Activated CD4-positive, alpha-beta T cell treated with anti-CD3 and anti-CD28 coated beads for 4 hours (primary cell): ENCODE measurements at places on chromosomes 12 and 14.
A peak's percentile ranks its signal among the peaks of the same experiment; 100 is the strongest.

GRCh38 chr14:34711169-34711568 is 3.2 kb downstream of the CFL2 start:
- no peak for DNase-seq

DNA sequence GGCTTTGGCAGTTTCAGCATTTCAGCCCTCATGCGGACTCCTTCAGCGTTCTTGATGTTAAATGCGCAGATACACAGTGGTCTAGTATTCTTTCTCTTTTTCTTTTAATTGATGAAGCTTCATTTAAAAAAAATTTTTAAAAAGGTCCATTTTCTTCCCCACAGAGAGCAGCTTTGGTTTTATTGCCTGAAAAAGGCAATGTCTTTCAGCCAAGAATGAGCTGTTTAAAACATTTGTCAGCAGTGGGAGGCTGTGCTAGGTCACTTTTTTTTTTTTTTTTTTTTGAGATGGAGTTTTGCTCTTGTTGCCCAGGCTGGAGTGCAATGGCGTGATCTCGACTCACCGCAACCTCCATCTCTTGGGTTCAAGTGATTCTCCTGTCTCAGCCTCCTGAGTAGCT is 13.5 kb downstream of the KMT5A start:
- DNase-seq = no peak

- DNase-seq = no peak
These were observed 27.8 kb downstream of the C14orf132 start for GRCh38 chr14:96066976-96067375.

GRCh38 chr12:10457760-10458159 is 4.6 kb upstream of the KLRC1 start:
- DNase-seq = no peak

DNA sequence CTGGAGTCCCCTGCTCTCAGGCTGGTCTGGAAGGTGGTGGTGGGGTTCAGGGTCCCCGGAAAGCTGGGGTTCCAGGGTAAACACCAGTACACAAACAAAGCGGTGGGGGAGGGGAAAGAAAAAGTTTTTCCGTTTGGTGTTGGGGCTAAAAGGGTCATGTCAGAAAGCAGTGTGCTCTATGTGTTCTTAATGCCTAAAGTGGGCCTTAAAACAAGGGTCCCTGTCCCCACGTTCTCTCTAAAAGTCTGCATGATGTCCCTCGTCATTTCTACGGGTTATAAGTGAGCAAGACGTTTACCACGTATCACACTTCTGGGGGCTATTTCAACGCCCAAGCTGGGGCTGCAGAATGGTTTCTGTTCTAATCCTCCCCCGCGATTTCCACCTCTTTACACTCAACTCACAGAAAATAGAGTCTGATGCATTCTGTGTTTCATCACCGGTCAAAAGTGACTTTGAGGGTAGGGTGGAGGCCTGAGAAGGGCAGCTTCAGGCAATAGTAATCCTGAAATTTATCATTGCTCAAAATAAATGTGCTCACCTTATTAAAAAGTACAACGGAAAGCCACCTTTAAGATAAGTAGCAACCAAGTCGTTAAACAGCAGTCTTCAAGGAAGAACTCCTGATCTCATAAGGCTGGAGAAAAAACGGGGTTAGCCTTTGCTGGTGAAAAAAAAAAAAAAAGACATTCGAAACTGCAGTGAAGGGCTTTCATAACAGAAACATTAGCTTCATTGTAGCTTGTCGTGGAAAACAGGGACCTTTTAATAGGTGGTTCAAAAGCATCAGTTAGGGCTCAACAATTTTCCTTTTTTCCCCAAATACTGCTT is 63.9 kb upstream of the PTGR2 start:
- peak; percentile 49 for DNase-seq

DNA sequence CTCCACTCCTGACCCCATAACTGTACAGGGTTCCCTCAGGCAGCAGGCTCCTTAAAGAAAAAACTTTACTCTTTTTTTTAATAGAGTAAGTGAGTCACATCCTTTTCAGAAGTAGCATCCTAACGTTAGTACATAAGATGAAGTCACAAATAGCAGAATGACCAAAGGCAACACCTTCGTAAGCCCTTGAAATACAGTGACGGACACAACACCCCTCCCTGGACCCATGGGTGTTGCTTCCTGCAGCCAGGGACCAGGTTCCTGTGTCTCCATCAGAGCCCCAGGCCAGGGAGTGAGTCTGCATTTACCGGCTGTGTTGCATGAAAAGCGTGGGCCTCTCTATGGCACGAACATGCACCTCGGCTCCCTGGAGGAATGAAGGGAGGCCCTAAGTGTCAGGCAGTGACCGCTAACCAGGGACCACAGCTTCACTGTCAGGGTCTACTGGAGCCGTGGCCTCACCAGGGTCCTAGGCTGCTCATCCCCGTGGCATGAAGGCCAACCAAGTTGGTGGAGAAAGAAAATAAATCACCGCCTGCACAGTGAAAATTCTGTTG is 340.0 kb upstream of the SFSWAP start:
- no peak for DNase-seq

DNA sequence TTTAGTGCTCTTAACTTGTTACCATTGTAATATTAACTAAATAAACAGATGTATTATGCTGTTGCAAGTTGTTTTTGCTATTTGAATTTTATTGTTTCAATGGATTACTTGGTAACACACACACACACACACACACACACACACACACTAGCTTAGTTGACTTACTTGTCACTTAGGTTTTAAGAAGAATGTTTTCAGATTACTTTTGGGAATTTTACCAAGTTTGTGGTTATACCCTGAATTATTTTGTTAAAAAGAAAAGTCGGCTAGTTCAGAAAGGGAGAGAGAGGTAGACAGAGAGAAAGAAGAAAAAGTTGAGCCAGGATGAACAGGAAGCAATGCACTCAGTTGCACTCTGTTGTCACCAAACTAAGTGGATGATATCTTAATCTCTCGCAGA is 5.3 kb downstream of the SSTR1 start:
- DNase-seq = no peak

DNA sequence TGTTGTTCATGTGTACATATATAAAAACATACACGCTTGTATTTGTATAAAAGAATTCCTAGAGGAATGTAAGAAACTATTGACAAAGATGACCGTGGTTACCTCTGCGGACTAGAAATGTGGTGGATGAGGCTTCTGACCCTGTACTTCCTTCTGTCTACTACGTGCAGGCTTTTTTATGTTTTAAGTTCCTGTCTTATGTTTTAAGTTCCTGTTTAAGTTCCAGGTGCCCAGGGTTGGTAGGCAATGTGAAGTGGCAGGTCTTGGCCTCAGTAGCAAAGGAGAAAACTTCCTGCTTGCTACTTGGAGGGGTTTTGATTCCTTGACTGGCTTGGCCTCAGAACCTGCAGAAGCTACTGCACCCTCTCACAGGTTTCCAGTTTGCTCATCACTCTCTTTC is 11.6 kb downstream of the POMT2 start:
- DNase-seq = no peak

- no peak for DNase-seq
These were observed 3.2 kb upstream of the MDP1 start for GRCh38 chr14:24219080-24219479.

- no peak for DNase-seq
These were observed 228.0 kb downstream of the MON2 start for GRCh38 chr12:62694632-62695031.

DNA sequence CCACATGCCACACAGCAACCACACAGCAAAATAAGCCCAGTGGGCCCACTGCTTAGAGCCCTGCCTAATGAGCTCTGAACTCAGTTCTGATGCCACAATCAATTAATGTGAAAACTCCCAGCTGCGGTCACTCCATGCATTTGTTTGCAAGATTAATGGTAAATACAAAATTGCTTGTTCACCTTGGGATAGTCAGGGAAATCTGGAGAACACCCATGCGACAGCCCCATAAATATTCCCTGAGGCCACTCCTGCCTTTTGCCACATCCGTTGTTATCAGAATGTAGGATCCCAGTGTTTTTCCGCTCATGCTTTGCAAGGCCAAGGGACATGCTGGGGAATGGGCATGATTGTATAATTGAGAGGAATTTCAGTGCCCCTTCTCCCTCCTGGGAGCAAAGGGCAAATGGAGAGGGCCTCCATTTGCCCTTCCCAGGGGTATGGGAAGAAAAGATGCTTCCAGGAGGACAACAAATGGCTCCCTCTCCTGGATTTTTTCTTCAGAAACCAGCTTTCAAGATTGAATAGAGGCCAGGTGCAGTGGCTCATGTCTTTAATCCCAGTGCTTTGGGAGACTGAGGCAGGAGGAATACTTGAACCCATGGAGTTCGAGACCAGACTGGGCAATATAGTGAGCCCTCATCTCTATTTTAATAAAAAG is 30.8 kb upstream of the CMKLR1 start:
- DNase-seq = no peak

DNA sequence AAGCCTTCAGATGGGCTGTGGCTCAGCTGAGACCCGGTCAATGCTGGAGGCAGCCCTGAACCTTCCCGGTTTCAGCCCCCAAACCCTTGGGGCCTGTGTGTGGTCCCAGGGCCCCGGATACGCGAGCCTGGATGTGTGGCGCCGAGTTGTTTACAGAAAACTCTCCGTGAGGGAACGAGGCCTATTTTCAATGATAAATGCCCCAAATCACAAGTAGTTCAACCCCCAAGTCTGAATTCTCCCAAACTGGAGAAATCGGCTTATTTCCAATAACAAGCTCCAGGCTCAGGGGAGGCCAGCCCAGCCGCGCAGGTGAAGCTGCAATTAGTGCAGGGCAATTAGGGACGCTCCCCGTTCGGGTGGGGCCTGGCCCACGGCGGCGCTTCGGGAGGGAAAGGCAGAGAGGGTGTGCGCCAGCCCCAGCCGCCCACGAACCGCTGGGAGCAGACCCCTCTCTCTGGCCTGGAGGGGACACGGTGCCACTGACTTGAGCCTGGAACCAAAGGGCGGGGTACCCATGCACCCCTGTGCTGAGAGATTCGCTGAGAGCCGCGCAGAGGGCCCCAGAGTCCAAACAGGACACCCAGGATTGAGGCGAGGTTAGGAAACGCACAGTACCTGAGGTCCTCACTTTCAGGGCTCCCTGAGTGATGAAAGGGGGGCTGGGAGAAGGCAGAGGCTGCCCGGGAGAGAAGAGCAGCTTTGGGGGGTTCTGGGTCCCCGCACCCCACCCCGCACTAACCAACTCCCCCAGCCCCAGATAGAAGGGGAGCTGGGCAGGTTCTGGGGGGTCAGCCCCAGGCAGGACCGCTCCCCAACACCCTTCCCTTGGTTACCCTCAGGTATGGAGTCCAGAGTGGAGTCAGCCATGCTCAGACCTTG is 14.2 kb upstream of the ANKRD9 start:
- no peak for DNase-seq

DNA sequence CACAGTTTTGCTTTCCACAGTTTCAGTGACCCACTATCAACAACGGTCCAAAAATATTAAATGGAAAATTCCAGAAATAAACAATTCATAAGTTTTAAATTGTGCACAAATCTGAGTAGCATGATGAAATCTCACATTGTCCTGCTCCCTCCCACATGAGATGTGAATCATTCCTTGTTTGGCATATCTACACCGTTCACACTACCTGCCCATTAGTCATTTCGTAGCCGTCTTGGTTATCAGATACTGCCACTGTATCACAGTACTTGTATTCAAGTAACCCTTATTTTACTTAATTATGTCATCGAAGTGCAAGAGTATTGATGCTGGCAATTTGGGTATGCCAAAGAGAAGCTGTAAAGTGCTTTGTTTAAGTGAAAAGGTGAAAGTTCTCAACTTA is 145.3 kb downstream of the SLC5A8 start:
- no peak for DNase-seq

- DNase-seq = no peak
These were observed 4.3 kb upstream of the CSRP2 start for GRCh38 chr12:76883151-76883550.

- DNase-seq = no peak
These were observed 107.4 kb downstream of the PPM1A start for GRCh38 chr14:60356386-60356785.

- no peak for DNase-seq
These were observed 33.2 kb upstream of the STRN3 start for GRCh38 chr14:31059152-31059924.

DNA sequence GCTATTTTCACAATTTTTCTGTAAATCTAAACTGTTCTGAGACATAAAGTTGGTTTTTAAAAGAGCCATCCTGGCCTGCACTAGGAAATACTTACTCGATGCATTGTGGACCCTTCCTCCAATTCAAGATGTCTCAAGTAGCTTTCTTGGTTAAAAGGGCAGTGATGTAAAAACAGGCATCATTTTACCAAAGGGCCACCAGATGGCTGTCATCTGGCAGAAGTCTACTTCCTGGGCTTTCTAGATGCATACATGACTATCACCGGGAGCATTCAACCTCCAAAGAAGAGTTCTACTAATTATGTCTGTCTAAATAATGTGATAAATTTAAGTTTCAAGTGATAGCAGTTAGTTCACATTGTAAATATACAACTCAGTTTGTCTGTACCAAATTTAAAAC is 96.8 kb upstream of the FRMD6 start:
- DNase-seq = no peak

DNA sequence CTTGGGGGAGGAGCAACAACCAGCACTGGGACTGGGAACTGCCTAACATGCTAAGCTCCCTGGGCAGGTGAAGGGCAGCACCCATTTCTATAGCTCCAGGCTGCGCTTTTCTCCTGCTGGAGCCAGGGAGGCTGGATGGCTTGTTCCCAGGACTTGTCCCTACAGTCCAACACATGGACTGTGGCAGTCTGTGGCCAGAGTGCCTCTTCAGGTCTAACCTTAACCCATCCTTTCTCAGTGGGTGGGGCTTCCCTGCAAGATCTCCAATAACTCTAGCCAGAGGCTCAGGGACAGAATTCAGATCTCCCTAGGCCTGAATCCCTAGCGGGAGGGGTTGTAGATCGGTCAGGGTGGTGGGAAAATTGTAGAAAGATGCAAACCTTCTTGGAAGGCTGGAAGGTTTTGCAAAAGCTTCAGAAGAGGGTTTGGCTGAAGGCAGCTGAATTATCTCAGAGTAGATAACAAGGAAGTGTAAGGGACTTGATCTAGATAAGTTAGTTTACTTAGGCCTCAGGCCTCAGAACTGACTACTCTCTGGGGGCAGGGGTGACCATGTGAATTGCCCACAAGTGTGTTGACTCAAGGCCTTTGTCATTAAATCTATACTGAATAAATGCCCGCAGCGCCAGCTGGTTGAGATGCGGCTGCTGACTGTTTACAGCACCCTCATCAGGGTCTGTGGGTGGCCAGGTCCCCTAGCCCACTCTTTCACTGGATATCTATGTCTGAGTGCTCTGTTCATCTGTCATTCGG is 60.7 kb downstream of the SSPN start:
- no peak for DNase-seq

DNA sequence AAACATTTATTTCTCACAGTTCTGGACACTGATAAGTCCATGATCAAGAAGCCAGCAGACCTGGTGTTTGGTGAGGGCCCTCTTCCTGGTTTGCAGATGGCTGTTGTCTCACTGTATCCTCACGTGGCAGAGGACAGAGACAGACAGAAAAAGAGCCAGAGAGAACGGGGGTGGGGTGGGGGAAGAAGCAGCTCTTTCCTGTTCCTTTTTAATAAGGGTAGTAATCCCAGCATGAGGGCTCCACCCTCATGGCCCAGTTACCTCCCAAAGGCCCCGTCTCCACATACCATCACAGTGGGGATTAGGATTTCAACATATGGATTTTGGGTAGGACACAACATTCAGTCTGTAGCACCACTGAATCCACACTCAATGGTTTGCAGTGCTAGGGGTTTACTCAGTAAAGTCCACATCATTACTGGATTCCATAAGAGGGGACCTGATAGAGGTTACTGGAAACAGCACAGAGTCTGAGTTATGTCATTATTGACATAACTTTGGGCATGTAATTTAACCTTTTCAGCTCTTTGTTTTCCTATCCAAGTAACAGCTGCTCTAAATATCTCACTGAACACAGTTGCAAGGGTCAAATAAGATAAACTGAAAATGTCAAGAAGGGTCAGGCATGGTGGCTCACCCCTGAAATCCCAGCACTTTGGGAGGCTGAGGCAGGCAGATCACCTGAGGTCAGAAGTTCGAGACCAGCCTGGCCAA is 53.2 kb downstream of the RPAP3 start:
- DNase-seq = no peak
